Activated CD4-positive, alpha-beta memory T cell treated with anti-CD3 and anti-CD28 coated beads for 36 hours (primary cell): ENCODE measurements at places on chromosomes 11 and 22. TPM values are rescaled to one million over a fixed set of nuclear protein-coding genes. Genes with fewer than 3 reads are reported as not detected.

GRK3 gene
- total RNA-seq, result 7.5 TPM

ARHGAP8 gene
- 0.73 TPM for total RNA-seq

DNA sequence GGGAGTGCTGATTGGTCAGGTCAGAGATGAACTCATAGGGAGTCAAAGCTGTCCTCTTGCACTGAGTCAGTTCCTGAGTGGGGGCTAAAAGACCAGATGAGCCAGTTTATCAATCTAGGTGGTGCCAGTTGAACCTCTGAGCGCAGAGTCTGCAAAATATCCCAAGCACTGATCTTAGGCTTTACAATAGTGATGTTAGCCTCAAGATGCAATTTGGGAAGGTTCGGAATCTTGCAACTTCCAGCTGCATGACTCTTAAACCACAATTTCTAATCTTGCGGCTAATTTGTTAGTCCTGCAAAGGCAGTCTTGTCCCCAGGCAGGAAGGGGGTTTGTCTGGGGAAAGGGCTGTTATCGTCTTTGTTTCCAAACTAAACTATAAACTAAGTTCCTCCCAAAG, 92.3 kb upstream of the PARVA start:
- no peak for DNase-seq

DNA sequence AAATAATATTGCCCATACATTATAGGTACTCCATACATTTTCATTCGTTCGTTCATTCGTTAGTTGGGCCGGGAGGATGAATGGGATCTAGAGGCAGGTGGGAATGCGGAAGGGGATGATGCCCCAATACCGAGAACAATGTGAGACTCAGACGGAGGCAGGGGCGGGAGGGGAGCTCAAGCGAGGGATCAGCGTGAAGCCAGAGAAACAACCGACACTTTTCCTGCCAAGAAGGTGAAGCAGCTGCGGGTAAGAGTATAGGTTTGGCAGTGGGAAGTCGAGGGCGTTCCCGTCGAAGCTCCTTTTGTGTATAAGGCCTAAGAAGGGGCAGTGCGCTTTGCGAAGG, 1.1 kb upstream of the ARHGEF17 start:
- DNase-seq, result no peak

GRCh38 chr11:104148074-104148473, 15.9 kb downstream of the PDGFD start:
- no peak for DNase-seq
